ENCODE measurements at places on chromosomes 11 and 22.

- no peak for DNase-seq
These were observed 193.5 kb downstream of the NAV2 start for GRCh38 chr11:19906126-19906525.

- DNase-seq = no peak
These were observed 26.1 kb downstream of the UBE2L3 start for GRCh38 chr22:21593406-21594232.

- DNase-seq = no peak
These were observed 147.0 kb downstream of the TBC1D22A start for GRCh38 chr22:46909237-46910030.

- no peak for DNase-seq
These were observed 19.4 kb upstream of the MYO18B start for GRCh38 chr22:25722626-25723025.

- no peak for DNase-seq
These were observed 9.1 kb downstream of the SELENOO start for GRCh38 chr22:50209893-50210292.

DNA sequence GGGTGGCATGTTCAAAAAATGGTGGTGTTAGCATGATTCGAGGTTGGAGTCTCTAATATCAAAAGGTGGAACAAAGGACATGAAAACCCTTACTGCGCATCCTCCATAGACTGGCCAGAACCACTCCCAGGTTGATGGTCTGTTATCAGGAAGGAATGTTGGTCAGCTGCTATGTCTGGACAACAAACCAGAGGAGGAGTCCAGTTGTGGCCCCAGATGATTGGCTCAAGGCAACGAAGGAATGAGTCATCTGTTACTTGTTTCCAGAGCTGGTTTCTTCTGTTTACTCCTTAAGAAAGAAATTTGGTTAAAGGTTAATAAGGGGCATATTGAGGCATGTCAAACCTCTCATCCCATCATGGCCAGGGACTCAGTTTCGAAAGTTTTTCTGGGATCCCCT, 56.8 kb upstream of the GRIA4 start:
- DNase-seq = no peak

- no peak for DNase-seq
These were observed 22.5 kb upstream of the PPP6R3 start for GRCh38 chr11:68437927-68438657.

GRCh38 chr22:37164505-37164887, 14.8 kb upstream of the IL2RB start:
- no peak for DNase-seq

GRCh38 chr11:65452806-65453490, 30.4 kb downstream of the NEAT1 start:
- no peak for DNase-seq

DNA sequence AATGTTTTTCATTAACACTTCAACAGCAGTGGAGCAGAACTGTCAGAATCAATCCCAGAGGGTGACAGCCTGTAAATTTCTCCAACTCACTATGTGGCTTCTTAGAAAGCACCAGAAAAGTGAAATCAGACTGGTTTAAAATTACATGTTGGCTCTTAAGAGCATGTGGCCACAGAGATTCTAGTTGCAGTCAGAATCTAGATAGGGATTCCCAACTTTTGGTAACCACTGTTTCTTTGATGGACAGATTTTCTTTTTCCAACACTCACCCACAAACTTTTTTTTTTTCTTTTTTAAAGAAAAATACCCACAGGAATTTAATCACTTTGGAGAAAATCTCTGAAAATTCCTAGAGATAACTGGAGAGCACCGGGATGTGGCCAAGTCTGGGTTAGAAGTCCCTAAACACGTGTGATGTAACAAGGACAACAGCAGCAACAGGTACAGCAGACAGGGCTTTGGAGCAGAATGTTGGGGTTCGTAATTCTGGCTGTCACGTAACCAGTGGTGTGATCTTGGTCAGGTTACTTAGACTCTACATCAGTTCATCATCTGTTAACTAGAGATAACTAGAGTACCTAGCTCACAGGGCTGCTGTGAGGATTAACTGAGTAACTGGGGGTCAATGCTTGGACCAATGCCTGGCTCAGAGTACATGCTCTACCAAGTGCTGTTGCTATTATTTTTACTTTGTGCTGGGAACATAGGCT, 100.1 kb downstream of the NAT10 start:
- no peak for DNase-seq

DNA sequence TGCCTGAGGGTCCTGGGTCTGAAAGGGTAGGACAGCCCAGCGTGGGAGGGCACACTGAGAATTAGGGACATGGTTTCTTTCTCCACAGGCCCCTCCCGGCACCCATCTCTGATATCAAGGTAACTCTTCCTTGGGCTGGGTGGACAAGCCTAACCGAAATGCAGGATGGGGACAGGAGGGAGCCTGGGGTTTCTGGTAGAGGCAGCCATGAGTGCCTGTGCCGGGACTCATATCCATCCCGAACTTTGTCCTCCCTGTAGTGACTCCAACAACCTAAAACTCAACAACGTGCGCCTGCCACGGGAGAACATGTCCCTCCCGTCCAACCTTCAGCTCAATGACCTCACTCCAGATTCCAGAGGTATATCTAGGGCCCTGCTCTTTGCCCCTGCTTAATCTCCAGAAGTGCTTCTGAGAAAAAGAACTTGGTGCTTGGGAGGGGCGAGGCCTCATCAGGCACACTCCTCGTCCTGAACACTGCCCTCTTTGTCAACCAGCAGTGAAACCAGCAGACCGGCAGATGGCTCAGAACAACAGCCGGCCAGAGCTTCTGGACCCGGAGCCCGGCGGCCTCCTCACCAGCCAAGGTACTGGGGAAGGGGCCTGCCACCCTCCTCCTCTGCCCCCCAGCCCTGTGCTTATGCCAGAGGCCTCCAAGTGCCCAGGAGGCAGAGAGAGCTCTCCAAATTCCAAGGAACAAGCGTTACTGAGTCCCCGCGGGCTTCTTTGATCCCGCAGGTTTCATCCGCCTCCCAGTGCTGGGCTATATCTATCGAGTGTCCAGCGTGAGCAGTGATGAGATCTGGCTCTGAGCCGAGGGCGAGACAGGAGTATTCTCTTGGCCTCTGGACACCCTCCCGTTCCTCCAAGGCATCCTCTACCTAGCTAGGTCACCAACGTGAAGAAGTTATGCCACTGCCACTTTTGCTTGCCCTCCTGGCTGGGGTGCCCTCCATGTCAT, 3.1 kb downstream of the TMEM25 start:
- peak; percentile 97 for DNase-seq

- DNase-seq = peak; percentile 43
These were observed 15.4 kb downstream of the C11orf24 start for GRCh38 chr11:68256331-68256741.

DNA sequence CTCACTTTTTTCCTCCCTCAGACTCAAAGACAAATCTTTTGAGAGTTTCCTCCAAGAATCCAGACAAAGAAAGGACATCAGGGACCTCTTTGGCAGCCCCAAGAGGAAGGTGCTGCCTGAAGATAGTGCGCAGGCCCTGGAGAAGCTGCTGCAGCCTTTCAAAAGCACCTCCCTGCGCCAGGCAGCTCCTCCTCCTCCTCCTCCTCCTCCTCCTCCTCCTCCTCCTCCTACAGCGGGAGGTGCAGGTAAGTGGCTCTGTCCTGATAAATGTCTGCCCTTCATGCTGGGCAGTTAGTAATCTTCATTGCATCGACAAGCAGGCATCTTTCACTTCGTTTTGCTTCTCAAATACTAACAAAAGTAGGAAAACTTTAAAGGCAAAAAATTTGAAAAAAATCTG, 82.8 kb upstream of the PARVA start:
- DNase-seq = no peak

GRCh38 chr11:133306019-133306418, 226.3 kb downstream of the OPCML start:
- DNase-seq = no peak

DNA sequence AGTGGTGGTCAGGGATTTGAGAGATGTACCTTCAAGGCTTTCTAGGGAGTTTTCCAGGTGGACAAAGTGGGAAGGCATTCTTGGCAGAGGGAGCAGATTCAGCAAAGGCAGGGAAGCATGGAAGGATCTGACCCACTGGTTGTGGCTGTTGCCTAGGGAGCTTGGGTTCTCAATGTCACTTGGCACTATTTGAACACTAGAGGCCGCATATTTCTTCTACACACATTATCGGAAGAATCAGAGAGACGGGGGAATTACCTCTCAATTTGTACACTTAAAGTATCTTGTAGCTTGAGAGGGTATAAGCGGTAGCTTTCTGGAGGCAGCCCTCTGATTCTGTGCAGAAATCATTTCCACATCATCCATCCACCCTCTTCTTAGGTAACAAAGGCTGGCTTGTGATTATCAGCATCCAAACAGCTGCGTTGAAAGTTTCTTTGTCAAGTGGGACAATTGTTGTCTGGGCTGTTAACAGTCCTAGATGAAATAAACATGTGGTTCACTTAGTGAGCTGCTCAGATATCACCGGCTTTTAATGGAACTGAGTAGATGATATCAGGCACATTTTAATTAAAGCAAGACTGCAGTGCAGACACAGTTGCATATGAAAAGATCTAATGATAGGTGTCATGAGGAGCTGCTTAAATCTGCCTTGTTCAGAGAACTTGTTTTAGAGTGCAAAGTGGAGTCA, 2.6 kb downstream of the NELL1 start:
- no peak for DNase-seq

DNA sequence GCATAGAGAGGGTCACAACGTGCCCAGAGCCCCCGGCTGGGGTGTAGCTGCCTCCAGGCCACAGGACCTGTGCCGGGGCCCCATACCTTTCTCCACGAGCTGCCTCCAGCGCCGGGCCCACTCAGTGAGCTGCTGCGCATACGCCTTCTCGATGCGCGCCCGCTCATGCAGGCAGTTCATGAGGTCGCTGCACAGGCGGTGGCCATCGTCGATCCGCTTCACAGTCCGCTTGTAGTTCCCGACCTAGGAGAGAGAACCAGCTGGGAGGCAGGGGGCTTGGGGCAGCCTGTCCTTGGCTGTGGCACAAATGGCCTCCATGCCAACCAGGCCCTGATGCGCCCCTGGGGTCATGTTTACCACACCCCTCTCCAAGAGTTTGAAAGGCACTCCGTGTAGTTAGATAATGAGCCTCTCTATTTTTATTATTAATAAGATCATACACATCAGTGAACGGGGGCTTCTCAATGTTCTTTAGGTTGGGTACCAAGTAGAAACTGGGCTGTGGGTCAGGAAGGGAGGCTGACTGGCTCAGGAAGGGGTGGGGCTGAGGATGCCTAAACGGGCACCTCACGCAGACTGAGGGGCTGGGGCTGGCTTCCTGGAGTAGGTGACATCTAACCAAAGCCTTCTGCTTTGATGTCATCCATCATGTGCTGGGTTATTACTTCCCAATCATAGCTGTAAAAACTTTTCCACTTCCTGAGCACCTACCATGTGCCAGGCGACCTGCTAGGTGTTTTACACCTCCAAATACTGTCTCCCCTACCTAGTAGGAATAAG, 36.5 kb upstream of the ARFGAP3 start:
- no peak for DNase-seq

GRCh38 chr11:1208144-1208393, 14.8 kb upstream of the MUC5B start:
- no peak for DNase-seq

GRCh38 chr11:2730272-2731129, 30.7 kb upstream of the KCNQ1OT1 start:
- DNase-seq = peak; percentile 72

DNA sequence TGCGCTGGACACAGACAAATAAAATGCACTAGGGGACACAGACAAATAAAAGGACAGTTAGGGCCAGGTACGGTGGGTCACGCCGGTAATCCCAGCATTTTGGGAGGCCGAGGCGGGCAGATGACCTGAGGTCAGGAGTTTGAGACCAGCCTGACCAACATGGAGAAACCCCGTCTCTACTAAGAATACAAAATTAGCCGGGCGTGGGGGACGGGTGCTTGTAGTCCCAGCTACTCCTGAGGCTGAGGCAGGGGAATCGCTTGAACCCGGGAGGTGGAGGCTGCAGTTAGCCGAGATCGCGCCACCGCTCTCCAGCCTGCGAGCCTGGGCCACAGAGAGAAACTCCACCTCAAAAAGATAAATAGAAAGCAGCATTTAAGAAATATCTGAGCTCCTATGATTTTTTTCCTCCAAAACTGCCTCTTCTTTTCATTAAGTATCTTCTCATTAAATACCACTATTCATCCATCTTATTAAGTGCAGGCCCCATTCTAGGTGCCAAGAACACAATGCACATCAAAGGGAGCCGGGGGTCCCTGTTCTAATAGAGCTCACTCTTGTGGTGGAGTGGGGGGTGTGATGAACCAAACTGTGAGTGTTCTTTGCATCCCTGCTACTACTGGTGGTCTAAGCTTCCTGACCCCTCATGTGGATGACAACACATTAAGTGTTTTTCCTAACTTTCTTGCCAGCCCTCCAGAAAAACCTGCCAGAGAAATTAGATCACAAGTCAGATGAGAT, 766 bp upstream of the ZNHIT2 start:
- no peak for DNase-seq

GRCh38 chr11:2837096-2837601, 48.4 kb downstream of the CDKN1C start:
- DNase-seq = peak; percentile 98

- DNase-seq = peak; percentile 34
These were observed 16.2 kb downstream of the PIWIL3 start for GRCh38 chr22:24758164-24758799.

DNA sequence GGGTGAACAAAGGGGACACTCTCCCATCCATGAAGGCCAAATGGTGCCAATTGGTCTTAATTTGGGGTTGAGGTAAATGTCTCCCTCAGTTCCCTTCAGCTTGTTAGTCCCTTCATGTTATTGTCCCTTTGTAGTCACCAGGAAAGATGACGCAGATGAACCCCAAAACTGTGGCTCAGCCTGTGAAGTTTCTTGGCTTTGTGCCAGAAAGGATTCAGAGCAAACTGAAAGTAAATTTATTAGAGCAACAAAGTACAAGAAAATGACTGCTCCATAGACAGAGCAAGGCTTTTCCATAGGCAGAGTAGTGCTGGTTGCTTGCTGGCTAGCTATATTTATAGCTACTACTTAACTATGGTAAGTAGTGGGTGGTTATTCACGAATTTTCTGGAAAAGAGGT, 16.7 kb downstream of the OR4C3 start:
- no peak for DNase-seq

DNA sequence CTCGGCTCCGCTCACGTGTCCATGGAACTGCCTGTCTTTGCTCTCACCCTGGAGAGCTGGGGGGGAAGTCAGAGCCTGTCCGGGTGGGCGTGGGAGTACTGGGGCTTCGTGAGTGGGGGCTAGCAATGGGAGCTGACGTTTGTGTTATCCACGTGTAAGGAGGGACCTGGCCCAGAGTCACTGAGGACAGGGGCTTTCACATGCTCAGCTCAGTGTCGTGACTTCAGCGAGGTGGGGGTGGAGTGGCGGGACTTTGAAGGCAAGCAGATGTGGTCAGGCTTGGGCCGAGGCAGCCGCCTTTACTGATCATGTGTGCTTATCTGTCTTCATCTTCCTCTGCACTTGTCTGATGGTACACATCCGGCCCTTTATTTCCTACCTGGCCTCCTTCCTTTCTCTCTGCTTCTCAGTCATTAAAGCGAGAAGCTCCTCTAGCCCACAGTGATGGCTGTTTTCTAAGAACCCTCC, 113.1 kb upstream of the NNMT start:
- no peak for DNase-seq

- DNase-seq = no peak
These were observed 751.2 kb downstream of the BRD1 start for GRCh38 chr22:49076300-49077035.
